ENCODE measurements at places on chromosomes 7 and 10. TPM values are rescaled to one million over a fixed set of nuclear protein-coding genes. Genes with fewer than 3 reads are reported as not detected.

DNA sequence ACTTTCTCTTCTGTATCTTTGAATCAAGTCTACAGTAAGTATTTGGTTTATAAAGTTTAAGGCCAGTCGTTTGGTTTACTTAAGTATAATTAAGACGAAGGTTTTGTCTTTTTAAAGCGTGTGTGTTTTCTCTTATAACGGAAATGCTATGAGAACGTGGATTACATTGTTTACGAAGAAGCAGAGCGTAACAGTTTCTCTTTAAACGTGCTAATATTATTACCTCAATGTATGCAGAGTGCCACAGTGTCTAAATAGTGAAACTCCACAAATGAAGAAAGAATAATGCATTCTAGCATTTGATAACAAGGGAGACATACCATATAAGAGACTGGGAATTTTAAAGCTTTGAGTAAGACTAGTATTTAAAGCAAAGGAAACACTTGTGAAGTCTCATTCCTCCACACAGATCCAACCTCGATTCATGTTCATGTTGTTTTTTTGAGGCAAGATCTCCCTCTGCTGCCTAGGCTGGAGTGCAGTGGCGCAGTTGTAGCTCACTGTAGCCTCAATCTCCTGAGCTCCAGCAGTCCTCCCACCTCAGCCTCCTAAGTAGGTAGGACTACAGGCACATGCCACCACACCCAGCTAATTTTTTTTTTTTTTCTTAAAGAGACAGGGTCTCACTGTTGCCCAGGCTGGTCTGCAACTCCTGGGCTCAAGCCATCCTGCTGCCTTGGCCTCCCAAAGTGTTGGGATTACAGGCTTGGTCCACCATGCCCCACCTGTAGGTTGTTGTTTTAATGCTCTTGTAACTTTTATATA, 75.1 kb downstream of the ANKRD61 start:
- no peak for DNase-seq

- DNase-seq = no peak
These were observed 28.4 kb upstream of the SMC3 start for GRCh38 chr10:110539091-110539490.

DNA sequence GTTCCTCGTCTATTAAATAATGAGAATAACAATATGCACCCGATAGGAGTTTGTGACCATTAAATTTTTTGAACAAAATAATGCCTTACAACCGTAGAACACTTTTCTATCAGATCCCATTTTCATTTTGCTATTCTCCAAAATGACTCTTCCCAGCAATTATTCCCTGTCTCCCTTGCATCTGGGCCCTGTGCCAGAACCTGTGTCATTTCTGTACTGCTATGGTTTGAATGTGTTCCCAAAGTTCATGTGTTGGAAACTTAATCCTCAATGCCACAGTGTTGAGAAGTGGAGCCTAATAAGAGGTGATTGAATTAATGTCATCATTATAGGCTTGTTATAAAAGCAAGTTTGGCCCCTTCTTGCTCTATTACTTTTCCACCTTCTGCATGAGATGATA, 33.2 kb upstream of the SMNDC1 start:
- no peak for DNase-seq

Gene PRRT4
- total RNA-seq = not detected

Gene SPDYE8
- total RNA-seq = not detected

Gene LEP
- total RNA-seq = not detected
